NCI-H1436 treated with DMSO at 0.1 percent for 48 hours (cell line): ENCODE measurements at places on chromosomes 5 and 9.

- DNase-seq: no peak
Observed at GRCh38 chr9:96877269-96877668, 23.0 kb upstream of the ZNF782 start.

- DNase-seq: no peak
Observed at GRCh38 chr5:14782591-14782990, 89.0 kb downstream of the ANKH start.

DNA sequence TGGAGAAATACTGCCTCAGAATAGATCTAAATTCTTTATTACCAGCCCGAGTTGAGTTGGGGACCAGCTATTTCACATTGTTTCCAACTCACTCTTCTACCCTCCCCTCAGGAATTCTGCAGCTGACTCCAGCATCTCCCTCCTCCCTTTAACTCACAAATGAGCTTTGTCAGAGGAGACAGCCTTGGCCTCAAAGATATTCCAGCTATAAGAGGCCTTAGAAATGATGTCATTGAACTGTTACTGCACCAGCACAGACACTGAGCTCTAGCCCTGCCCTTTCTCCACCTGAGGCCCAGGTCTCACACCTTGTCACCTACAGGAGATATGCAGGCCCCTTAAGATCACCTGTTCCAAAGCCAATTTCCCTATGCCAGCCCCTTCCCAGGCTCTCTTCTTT is 78.4 kb upstream of the ATP10B start:
- DNase-seq: no peak

DNA sequence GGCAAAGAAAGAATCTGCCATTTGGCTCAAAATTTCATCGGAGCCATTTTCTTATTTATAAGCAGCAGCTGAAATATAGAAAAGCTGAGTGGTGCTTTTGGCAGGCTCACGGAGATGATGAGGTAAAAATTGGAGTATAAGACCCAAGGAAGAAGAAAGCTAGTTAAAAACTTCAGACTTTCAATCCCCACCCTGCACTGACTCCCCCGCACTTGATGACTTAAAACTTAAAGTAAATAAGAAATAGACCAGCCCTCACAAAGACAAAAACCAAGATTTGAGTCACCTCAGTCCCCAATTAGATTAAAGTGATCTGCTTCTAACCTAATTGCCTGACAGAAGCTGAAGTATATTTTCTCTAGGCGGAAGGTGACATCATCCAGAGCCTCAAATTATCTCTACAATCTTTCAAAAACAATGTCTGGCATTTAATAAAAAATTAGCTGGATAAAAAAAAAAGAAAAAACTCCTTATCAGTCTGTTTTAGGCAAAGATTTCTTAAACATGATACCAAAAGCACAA is 124.0 kb upstream of the PJA2 start:
- DNase-seq: no peak

GRCh38 chr9:124381170-124381945 is 33.9 kb downstream of the PSMB7 start:
- DNase-seq: no peak

- DNase-seq: no peak
Observed at GRCh38 chr9:101054657-101055056, 26.1 kb downstream of the PLPPR1 start.

DNA sequence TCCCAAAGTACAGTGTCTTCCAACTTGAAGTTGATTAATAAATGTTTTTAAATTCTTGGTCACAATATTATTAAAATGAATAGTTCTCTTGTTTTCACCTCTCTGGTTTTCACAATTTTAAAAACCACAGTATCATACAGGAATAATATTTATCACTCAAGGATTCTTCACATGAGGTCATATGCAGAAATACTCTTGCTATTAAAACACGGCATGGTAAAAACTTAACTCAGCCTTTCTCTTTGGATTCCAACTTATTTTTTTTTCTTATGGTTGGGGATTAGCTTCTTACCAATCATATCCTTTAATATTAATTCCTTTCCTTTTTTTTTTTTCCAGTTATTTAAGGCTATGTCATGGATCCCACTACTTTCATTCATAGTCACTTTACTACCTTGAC is 289.4 kb downstream of the ADAMTS6 start:
- no peak for DNase-seq

- DNase-seq: no peak
Observed at GRCh38 chr5:128782446-128782845, 182.8 kb upstream of the SLC27A6 start.

GRCh38 chr5:22649074-22649473 is 204.1 kb downstream of the CDH12 start:
- DNase-seq: no peak

- DNase-seq: no peak
Observed at GRCh38 chr5:36359267-36359666, 57.6 kb upstream of the RANBP3L start.

GRCh38 chr5:132500931-132501628 is 10.5 kb upstream of the IRF1 start:
- DNase-seq: no peak

GRCh38 chr5:169636477-169637084 is 494 bp upstream of the DOCK2 start:
- DNase-seq: no peak

GRCh38 chr5:58774937-58775336 is 192.1 kb downstream of the RAB3C start:
- DNase-seq: no peak

DNA sequence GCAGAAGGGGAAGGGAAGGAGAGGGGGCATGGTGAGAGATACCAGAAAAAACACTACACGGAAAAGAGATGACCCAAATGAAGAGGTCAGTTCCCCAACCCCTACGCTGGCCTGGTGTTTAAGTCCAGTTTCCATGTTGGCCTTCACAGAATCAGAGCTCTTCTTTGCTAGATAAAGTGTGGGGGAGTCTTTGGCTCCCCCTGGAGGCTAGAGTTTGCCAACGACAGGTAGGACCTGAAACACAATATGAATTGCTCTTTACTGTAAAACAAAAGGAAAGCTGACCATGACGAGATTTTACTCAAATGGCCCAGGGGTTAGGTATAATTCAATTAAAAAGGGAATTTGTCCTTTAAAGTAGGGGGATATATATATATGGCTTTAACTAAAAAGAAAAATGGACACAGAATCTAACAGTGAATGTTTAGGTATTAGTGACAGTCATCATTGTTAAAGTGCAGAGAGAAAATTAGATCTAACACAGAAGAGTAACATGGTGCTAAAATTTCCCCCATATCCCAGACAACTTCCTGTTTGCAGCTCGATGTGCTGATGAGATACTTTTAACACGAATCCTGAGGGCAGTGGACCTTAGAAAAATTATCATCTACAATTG is 92.0 kb downstream of the SV2C start:
- no peak for DNase-seq

GRCh38 chr5:71731015-71731414 is 11.9 kb downstream of the CARTPT start:
- DNase-seq: no peak

GRCh38 chr5:51181208-51181894 is 201.9 kb upstream of the ISL1 start:
- no peak for DNase-seq

- no peak for DNase-seq
Observed at GRCh38 chr9:101508211-101508610, 25.4 kb upstream of the RNF20 start.

DNA sequence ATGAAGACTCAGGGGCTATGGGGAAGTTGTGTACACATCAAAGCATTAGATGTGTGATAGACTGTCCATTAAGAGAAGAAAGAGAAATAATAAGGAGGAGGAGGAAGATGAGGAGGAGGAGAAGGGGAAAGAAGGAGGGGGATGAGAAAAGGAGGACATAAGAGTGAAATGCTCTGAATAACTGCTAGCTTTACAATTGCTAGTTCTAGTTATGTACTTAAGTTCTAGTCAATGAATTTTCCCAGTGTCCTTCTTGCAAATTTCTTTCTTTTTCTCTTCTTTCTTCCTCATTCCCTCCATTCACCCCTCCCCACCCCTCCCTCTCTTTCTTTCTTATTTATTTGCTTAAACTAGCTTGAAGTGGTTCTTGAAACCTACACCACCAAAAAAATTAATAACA is 534.9 kb upstream of the GRAMD2B start:
- DNase-seq: no peak
